ENCODE measurements at places on chromosomes 12 and 14. TPM values are rescaled to one million over a fixed set of nuclear protein-coding genes. Genes with fewer than 3 reads are reported as not detected.

SPX gene
- total RNA-seq = 0.44 TPM

POTEG gene
- total RNA-seq = not detected

GPR84 gene
- total RNA-seq = 10.3 TPM

OR4E2 gene
- total RNA-seq = not detected

SLC10A1 gene
- not detected for total RNA-seq

SLC6A13 gene
- 0.79 TPM for total RNA-seq

CAPZA3 gene
- total RNA-seq = not detected

GRCh38 chr12:53807322-53807860 lies 55.6 kb upstream of the CISTR start:
- no peak overlapping the region for H3K27ac ChIP-seq
- no peak for DNase-seq
- H3K4me1 ChIP-seq = no peaks in the 10 kb centered on the region
- H3K4me3 ChIP-seq = no peak overlapping the region

DNA sequence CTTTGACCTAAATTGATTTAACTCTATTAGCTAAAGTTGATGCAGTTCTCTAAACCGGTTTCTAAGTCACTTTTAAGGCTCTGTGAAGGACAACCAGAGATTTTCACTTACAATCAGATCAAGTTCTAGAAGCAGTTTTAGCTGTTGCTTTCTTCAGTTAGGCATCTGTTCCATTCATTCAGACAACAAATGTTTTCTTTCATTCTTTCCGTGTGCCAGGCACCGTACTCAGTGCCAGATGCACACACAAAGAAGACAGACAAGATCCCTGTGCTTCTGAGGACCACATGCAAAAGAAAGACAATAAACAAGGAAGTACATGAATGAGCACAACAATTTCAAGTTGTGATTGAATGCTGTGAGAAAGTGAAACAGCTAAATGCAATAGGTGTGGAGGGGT lies 11.1 kb upstream of the EGLN3 start:
- H3K27ac ChIP-seq = no peak overlapping the region
- no peak overlapping the region for H3K4me3 ChIP-seq
- no peaks in the 10 kb centered on the region for H3K4me1 ChIP-seq
- no peaks in the 10 kb centered on the region for H3K27me3 ChIP-seq
- DNase-seq = no peak

- no peaks in the 10 kb centered on the region for H3K27me3 ChIP-seq
- peak within 1 kb of the TSS; percentile 54 for H3K4me3 ChIP-seq
- H3K36me3 ChIP-seq = no peaks in the 10 kb centered on the region
Observed at GRCh38 chr12:121132601-121133481, at the start of gene P2RX7. Gene P2RX7 (plus strand): TSS chr12:121132876. CDS start chr12:121132971, 95 bp downstream.

DNA sequence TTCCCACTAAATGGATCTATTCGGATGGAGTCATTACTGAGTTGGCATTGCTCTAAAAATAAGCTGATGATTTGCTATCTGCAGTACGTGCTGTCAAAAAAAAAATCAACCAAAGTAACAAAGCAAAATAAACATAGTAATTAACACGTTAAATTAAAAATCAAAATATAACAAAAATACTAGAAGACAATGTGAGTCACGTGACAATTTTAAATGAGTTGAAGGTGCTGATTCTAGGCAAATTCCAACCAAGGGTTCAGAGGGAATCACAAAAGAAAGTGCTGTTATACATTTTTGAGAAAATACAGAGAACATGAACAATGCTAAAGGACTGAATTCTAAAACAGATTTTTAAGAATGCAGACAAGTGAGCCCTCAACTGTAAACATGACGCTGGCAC lies 45.2 kb upstream of the IFNG-AS1 start:
- H3K27me3 ChIP-seq = no peaks in the 10 kb centered on the region
- H3K4me1 ChIP-seq = no peaks in the 10 kb centered on the region
- DNase-seq = no peak
- H3K4me3 ChIP-seq = no peak overlapping the region
- H3K27ac ChIP-seq = no peak overlapping the region
- H3K36me3 ChIP-seq = no peaks in the 10 kb centered on the region

DNA sequence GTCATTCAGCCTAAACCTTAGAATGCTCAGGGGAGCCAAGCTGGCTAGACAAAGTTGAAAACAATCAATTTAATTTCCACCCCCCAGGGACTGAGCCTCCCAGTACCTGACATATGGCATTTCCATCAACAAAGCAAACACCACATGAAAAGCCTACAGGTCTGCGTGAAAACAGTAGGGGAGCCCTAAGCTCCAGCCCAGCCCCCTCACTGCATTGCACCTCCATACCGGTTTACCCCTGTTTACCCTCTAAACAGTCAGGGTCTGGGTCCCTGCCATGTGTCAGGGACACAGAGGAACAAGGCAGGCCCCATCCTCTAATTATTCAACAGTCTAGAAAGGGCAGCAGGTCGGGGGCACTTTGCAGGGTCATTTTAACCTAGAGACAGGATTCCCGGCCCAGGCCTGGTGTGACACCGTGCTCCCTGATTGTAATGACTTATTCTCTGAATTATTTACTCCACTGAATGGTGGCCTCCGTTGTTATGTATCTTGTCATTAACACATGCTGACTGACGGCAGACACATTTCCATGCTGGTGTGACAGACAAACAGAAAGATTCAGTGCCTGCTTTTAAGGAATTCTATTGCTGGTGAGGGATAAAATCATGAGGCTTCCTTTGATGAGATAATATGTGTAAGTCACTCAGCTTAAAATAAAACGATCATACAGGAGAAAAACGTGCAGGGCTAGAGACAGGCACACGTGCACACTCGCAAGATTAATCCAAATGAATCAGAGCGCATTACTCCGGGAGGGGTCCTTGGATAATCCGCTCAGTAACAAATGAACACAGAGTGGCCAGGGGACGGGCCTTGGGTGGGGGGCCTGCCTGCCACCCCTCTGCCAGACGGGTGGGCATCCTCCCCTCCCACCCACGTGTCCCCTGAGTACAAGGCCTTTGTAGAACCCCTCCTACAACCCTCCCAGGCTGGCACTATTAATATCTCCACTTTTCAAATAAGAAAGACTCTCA lies 23.2 kb downstream of the CCDC88C start:
- H3K27me3 ChIP-seq = no peaks in the 10 kb centered on the region
- no peak overlapping the region for H3K27ac ChIP-seq
- no peaks in the 10 kb centered on the region for H3K36me3 ChIP-seq
- no peak for DNase-seq
- H3K4me3 ChIP-seq = no peak overlapping the region

DNA sequence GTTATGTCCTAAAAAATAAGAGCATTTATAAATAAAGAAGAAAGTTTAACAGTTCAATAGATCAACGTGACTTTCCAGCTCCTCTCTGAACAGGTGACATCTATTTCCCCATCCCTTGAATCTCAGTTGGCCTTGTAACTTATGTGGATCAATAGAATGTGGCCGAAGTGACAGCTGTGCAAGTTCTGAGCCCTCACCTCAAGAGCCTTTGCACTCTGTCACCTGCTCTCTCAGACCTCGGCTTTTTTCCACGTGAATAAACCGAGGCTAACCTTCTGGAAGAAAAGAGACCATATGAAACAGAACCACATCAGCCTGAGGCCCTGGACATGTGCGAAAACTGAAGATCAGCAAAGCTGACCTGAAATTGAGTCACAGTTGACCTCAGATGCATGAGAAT lies 253.0 kb downstream of the DAD1 start:
- H3K4me1 ChIP-seq = peaks cover 4% of the 10 kb centered on the region
- H3K36me3 ChIP-seq = no peaks in the 10 kb centered on the region
- no peak overlapping the region for H3K4me3 ChIP-seq

- no peaks in the 10 kb centered on the region for H3K27me3 ChIP-seq
- H3K27ac ChIP-seq = peak overlapping the region; percentile 45
- H3K4me1 ChIP-seq = peaks cover 53% of the 10 kb centered on the region
- H3K4me3 ChIP-seq = no peak overlapping the region
- no peaks in the 10 kb centered on the region for H3K36me3 ChIP-seq
- no peak for DNase-seq
Observed at GRCh38 chr14:90677484-90678050, 138.7 kb downstream of the TTC7B start.

DNA sequence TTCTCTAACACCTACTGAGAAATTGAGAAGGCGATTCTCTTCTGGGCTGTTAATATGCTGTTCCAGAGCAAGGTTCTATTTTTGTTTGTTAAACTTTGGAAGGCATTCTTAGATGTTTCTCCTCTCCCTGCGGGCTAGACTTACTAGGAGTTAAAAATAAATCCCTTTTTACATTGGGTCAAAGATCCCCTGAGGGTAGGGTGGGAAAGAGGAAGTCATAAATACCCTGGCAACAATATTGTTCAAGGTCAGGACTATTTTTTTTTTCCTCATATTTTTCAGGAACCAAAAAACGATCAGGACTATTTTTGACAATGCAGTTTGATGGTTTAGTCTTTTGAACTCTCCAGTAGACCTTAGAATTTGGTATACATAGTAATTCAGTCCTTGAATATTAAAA lies 12.0 kb upstream of the SLC2A14 start:
- no peak overlapping the region for H3K4me3 ChIP-seq
- H3K36me3 ChIP-seq = no peaks in the 10 kb centered on the region
- H3K27me3 ChIP-seq = no peaks in the 10 kb centered on the region
- no peak for DNase-seq
- H3K4me1 ChIP-seq = no peaks in the 10 kb centered on the region

DNA sequence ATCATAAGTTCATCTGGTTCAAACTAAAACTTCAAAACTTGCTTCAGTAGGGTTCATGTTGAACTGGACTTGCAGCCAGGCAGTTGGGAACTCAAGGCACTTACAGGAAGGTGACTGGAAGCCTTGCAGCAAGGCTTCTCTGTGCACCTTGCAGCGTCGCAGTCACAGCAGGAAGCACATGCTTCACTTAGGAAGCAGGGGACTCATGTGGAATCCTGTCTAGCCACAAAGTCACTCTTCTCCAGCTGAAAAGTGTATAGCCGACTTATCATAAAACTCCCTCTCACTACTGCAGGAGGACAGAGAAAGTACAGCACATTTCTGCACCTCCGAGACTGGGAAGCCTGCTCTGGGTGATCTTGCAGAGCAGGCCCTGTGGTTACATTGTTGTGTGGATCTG lies 114.0 kb upstream of the PRB2 start:
- H3K4me3 ChIP-seq = no peak overlapping the region
- H3K27ac ChIP-seq = no peak overlapping the region

DNA sequence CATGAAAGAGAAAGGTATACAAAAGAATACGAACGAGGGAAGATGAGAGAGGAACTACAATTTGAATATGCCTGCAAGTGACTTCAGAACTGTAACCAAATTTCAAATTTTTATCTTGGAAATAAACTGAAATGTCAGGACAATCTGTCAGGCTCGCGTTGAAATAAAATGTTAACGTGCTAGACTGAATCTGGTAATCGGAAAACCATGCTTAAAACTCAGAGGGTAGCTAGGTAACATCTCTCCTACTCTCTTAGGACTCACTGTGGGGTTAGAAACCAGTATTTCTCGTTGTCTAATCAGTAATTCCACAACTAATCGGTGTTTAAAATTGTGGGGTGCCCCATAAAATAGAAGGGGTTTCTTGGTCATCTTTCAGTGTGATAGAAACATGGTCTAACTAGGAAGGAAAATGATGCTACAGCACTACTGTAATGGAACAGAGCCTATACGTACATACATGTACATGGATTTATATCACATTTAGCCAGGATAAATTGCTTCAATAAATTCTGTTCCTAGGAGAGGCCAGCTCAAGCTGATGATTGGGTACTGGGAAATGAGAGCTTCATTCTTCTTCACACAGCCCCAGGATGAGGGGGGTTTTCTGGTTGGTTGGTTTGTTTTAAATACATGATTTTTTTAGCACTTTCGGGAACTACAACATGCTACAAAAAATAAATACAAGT lies 23.9 kb downstream of the ATF7 start:
- H3K27ac ChIP-seq = no peak overlapping the region
- DNase-seq = no peak
- H3K36me3 ChIP-seq = peaks cover 20% of the 10 kb centered on the region

DNA sequence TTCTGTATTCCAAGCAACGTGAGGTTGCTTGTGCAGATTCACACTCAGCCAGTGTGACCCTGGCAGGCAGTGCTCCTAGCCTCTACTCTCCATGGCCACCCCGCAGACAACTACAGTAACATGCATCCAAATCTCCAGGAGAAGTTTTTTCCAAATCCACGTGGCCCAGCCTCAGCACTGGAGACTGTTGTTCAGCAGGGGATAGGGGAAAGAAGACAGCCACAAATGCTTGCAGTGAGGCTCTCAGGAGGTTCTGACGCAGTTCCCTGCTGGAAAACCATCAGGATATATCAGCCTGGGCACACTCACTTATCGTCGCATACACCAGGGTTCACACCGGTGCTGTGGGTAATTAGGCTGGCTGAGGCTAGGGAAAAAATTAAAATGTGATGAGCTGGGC lies 16.2 kb downstream of the IQSEC3 start:
- no peak overlapping the region for H3K4me3 ChIP-seq
- peaks cover 63% of the 10 kb centered on the region for H3K27me3 ChIP-seq
- DNase-seq = no peak

DNA sequence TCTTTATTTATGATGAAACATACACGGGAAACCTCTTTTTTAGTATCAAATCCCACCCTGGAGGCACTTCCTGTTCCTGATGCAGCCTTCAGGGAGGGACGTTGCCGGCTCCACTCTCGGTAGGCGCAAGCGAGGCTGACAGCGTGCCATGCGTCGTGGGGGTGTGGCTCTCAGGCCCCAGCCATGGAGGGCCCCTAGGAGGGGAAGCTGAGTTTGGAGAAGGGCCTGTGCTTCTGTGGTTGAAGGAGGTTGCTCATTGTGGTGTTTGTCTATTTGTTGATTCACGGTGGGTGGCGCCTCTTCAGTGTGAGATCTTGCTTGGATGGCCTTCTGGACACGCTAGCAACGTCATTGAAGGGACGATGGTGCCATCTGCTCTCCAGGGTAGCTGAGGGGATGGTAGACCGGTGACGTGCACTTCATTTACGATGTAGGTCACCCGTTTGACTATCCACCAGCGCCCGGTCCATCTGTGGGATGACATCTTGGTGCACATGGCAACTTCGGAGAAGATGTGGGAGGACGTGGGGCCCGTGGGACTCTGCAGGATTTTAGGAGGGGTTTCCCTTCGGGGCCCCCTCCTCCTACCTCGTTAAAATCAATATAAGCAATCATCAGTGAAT lies 126.3 kb upstream of the RTL1 start:
- H3K27me3 ChIP-seq = no peaks in the 10 kb centered on the region
- H3K27ac ChIP-seq = no peak overlapping the region
- no peak overlapping the region for H3K4me3 ChIP-seq
- H3K36me3 ChIP-seq = no peaks in the 10 kb centered on the region
- no peak for DNase-seq

DNA sequence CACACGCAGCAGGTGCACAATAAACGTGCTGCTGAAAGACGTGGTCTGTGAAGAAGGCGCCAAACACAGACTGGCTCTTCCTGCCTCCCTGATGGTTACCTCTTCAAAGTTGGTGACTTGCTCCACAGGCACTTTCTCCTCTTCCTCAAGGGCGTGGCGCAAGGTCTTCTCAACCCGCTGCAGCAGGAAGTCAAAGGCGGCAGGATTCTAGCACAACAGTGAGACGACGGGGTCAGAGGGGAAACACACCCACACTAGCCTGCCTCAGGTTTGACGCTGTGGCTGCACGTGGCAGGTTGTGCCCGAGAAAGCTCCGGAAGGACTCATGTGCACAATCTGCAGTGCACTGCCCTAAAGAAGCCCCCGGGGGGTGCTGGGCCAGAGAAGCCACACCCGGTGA lies 15.0 kb downstream of the POLE start:
- no peak for DNase-seq
- no peaks in the 10 kb centered on the region for H3K27me3 ChIP-seq
- H3K4me1 ChIP-seq = no peaks in the 10 kb centered on the region
- H3K27ac ChIP-seq = no peak overlapping the region
- no peak overlapping the region for H3K4me3 ChIP-seq
- peaks cover 96% of the 10 kb centered on the region for H3K36me3 ChIP-seq

GRCh38 chr14:44417809-44418208 lies 89.3 kb downstream of the FSCB start:
- no peaks in the 10 kb centered on the region for H3K36me3 ChIP-seq
- no peak for DNase-seq
- H3K27ac ChIP-seq = no peak overlapping the region
- no peaks in the 10 kb centered on the region for H3K4me1 ChIP-seq
- no peaks in the 10 kb centered on the region for H3K27me3 ChIP-seq
